ENCODE measurements at places on chromosomes 12 and 14. TPM values are rescaled to one million over a fixed set of nuclear protein-coding genes. Genes with fewer than 3 reads are reported as not detected.

- DNase-seq = no peak
Observed at GRCh38 chr12:52256584-52256935, 17.9 kb upstream of the KRT86 start.

DNA sequence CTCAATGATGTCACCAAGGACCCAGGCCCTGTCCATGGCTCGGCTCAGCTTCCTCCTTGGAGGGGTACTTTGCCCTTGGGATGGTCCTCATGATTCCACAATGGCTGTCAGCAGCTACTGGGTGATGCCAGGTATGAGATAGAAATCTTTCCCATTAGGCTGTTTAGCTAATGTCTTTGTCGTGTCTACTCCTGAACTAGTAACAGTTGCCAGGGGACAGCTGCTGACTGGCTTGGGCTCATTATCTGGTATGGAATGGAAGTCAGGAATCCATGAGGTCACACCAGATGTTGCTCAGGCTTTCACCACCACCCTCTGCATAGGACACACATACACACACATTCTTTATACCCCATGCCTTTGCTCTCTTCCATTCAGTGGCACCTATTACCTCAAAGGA, 9.2 kb downstream of the PRPH start:
- DNase-seq = peak; percentile 44

DNA sequence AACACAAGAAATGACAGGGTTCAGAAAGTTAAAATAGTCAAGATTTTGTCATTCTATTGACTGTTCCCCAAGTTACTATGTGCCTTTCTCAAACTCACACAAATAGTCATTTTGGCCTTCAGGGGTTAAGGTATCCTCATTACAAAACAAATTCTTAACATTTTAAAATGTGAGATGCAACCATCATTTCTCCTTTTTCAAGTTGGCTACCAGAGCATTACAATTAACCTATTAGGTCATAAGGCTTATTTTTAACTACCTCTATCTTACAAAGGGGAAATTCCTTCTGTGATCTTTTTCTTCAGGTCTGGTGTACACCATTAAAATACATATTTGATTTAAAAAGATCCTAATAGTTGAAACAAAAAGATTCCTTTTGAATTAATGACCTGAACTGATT, 61.2 kb downstream of the SLC38A1 start:
- DNase-seq = no peak

The GPR84 gene
- not detected for total RNA-seq

The CRY1 gene
- total RNA-seq = 25.5 TPM

All from fibroblast of villous mesenchyme (primary cell).